Astrocyte of the spinal cord (primary cell): ENCODE measurements at places on chromosomes 3 and 15.

DNA sequence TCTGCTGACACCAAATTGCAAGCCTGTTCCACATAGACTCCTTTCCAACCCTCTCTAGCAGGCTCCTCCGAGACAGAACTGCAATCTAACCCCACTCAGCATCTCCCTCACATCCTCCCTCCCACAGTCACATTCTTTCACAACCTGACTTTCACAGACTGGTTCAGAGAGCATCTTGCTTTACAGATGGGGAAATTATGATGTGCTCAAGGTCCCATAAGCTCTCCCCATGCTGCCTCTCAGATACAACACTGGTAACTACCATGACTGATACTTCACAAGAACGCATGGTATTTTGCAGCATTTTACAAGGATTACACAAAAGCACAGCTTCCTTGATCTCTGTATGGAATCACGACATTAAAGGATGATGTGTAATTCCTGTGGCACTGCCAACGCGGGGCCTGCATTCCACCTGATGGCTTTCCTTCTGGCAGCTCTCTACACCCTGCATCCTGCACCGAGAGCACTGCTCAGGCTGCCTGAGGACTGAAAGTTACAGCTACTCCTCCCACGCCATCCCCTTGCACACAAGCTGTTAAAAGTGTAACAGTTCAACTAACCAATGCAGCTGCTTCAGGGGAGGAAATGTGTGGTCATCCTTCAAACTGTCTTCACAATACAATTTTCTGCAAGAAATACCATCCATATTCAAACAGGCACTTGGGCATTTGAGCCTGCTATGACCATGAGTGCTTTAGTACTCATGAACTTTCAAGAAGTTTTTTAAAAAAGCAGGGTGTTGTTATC, 27.6 kb downstream of the TBC1D2B start:
- peak; percentile 66 for DNase-seq

DNA sequence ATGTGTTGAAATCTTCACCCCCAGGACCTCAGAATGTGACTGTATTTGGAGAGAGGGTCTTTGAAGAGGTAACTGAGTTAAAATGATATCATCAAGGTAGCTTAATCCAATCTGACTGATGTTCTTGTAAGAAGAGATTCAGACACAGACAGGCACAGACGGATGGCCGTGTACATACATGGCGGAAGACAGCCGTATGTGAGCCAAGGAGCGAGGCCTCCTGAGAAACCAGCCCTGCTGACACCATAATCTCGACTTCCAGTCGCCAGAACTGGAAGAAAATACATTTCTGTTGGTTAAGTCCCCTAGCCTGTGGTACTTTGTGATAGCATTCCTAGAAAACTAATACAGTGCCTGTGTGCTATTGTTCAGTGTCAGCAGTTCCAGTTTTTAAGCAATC, 73.6 kb downstream of the APBA2 start:
- DNase-seq: no peak

DNA sequence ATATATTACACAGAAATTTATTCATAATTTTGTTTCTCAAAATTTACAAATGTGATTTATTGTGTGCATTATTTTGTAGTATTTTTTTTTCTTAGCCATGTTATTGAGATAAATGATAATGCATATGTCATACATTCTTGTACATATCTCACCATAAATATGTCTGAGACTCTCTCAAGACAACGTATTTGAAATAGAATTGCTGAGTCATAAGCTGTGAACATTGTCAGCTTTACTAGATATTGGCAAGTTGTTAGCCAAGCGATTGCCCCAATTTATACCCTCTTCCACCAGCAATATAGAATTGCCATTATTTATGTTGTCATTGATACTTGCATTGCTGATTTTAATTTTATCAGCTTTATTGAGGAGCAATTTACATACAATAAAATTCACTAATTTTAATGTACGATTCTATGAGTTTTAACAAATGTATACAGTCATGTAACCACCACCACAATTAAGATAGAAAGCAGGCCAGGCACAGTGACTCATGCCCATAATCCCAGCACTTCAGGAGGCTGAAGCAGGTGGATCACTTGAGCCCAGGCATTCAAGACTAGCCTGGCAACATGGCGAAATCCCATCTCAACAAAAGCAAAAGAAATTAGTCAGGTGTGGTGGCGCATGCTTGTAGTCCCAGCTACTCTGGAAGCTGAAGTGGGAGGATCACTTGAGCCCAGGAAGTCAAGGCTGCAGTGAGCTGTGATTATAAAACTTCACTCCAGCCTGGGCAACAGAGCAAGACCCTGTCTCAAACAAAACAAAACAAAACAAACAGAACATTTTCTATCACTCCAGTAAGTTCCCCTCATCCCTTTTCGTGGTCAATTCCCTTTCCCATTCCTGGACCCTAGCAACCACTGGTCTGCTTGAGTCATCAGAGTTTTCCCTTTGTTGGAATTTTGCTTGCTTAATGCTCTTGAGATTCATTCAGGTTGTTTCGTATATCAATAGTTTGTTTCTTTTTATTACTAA, 373.1 kb downstream of the MFSD1 start:
- DNase-seq: peak; percentile 31

DNA sequence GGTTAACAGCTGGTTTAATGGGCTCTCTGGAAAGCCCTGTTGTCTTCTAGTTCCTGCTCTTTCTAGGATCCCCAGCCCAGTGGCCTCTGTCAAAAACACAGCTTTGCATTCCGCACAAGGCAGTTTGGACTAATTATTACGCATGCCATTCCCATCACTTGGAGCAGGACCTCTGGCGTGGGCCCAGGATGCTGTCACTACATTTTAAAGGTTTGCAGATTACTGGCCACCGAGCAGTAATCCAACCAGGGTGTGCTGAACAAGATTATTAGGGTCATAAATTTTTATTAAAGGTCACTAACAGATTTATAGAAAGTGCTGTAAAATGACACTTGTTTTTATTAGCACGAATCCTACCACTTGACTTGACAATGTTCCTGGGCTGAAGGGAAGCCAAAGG, 143.6 kb upstream of the SLC6A11 start:
- no peak for DNase-seq

- DNase-seq: peak; percentile 81
These were observed 93.1 kb downstream of the AKAP13 start for GRCh38 chr15:85473455-85473854.

GRCh38 chr3:14494279-14494972, 45.7 kb downstream of the GRIP2 start:
- no peak for DNase-seq

DNA sequence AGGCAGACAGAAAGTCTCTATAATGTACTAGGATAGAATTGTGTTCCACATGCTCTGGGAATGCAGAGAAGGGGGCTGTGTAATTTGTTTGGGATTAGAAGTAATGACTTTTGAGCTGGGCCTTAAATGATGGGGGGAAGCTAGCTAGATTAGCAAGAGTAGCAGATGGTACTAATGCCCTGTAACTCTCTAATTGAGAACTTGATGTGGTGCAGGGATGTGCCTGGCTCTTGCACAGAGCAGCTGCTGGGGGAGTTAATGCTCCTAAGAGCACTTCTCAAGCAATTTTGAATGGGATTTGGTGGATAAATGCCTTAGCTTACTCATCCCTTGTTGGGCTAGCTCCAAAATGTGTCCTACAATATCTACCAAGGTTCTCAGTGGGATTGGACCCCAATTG, 12.4 kb upstream of the SYN2 start:
- no peak for DNase-seq

- no peak for DNase-seq
These were observed 22.4 kb upstream of the SEMA4B start for GRCh38 chr15:90178468-90179435.

GRCh38 chr3:10930666-10931040, 61.9 kb upstream of the SLC6A1 start:
- no peak for DNase-seq

GRCh38 chr3:194879991-194880939, 194.6 kb downstream of the FAM43A start:
- peak; percentile 59 for DNase-seq

DNA sequence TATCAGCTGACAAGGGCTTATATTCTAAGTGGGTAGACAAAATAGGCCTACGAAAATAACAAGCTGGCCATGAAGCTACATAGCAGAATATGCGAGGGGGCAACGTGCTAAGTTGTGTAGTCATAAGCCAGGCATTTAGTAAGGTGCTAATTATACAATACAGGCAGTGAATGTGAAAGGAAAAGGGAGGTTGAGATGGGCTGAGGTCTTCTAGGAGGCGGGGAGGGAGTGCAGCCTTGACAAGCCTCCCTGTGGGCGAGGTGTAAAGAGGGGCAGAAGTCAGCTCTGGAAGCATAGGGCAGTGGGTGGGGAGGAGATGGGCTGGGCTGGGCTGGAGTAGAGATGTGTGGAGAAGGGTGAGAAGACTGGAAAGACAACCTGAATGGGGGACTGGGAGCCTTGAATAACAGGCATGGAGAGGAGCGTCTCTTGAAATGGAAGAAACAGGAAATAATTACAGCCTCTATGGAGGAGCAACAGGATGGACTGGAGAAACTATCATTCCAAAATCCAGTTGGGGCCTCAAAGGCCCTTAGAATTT, 1.2 kb downstream of the TIGIT start:
- no peak for DNase-seq

GRCh38 chr15:43330780-43331087, 361 bp upstream of the LCMT2 start:
- no peak for DNase-seq

- peak; percentile 6 for DNase-seq
These were observed 613.3 kb downstream of the TUSC7 start for GRCh38 chr3:117322866-117323265.

- no peak for DNase-seq
These were observed 62.4 kb upstream of the SIAH2 start for GRCh38 chr3:150825192-150825915.

DNA sequence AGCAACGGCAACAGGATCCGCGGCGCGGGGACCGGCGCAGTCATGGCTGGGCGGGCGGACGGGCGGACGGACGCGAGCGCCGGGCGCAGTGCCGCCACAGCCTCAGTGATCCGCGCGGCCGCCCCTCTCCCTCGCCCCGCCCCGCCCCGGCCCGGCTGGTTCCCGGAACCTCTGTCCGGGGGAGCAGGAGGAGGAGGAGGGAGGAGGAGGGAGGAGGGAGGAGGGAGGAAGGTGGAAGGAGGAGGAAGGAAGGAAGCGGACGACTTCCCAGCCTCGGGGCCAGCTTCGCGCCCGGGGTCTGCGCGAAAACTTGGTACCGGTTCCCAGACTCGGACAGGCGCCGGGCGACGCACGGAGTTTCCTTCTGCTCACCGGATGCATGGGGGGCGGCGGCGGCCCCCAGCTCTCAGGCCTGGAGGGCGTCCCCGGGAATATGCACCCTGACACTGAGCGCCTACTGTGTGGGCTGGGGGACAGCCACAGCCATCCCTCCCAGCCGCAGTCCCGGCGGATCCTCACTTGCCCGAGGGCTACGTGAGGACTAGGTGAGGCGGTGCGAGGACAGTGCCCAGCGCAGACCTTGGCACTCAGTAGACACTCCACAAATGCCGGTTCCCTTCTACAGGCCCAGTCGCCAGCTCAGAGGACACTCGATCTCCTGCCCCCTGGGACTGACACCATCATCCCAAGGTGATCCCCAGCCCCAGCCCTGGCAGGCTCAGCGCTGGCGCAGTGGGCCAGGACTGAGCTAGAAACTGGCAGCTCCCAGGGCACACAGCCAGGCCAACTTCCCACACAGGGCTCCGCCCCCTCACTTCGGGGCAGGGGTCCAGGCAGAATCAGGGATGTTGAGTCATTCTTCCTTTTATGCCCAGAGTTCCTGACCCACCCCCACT, at the start of gene SHISA5:
TSS of gene SHISA5 (minus strand) at position 124 of the 896 bp plus-strand sequence. CDS start at position 44, 80 bp downstream.
- peak; percentile 66 for DNase-seq

GRCh38 chr3:52495777-52496602, 852 bp downstream of the STAB1 start:
- peak; percentile 30 for DNase-seq

- DNase-seq: peak; percentile 91
These were observed 4.4 kb upstream of the CLDN11 start for GRCh38 chr3:170414202-170414663.

DNA sequence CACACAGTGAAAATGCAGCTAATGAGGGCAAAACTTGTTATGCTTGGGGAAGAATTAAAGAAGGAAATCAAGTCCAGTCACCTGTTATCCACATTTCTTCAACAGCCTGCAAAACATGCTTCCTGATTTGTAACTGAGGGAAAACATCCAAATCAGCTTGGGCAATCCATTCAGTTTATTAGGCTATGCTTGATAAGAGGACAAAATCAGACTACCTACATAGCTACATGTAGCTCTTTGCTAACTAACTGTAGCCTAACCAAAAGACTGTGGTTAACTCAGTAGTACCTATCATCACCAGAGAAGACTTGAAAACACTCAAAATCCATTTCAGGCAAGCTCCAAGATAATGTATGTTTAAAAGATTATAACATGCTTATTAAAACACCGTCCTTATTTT, 436.4 kb downstream of the SHQ1 start:
- DNase-seq: no peak

DNA sequence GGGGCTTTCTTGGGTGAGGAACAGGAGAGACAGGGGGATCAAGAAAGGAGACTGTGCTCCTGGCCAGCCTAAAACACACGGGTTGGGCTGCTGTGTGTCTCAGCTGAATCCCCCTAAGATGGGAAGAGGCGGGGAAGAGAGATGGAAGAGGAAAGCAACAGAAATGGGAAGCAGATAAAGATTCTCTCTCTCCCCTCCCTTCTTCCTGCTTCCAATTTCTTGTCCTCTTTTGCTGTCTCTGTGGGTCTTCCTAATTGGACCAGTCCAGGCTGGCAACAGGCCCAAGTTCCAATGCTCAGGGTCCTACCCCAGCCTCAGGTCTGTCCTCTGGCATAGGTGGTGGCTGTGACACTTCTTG, 7.1 kb downstream of the ISLR2 start:
- no peak for DNase-seq

DNA sequence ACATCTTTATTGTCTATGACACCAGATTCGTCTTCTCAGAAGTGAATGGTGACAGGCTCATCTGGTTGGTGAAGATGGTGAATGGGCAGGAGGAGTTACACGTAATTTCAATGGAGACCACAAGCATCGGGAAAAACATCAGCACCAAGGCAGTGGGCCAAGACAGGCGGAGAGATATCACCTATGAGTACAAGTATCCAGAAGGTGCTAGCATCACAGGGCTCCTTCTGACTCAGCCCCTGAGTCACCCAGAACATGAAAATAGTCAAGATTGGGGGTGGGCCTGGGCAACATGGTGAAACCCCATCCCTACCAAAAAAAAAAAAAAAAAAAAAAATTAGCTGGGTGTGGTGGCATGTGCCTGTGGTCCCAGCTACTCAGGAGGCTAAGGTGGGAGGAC, 32.6 kb downstream of the TGM4 start:
- no peak for DNase-seq

DNA sequence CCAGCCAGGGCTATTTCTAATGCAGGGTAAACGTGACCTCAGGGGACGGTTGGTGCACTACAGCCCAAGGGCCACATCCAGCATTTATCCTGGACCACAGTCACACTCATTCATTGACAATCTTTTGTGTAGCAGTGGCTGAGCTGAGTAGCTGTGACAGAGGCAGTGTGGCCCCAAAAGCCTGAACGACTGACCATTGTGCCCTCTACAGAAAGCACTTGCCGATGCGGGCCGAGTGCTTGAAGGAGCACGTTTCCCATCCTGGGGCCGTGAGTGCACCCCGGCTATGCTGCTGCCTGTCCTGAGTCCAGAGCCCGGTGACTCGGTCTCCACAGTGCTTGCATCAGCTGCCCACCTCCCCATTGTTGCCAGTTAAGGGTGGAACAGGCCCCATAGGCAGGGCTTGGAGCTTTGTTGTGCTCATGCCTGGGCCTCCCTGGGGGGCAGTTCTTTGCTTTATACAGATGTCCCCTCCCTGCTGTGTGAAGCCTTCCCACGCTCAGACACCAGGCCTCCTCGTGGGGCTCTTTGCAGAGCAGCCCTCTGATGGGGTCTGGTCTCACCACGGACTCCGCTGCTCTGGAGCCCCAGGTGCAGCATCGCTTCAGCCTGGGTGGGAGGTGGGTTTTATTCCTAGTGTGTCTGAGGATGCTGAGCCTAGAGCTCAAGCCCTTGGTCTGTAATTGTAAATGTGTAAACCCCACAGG, 13.0 kb upstream of the SNRPA1 start:
- no peak for DNase-seq
